ENCODE measurements at places on chromosomes 7 and 10.
A peak's percentile ranks its signal among the peaks of the same experiment; 100 is the strongest.

DNA sequence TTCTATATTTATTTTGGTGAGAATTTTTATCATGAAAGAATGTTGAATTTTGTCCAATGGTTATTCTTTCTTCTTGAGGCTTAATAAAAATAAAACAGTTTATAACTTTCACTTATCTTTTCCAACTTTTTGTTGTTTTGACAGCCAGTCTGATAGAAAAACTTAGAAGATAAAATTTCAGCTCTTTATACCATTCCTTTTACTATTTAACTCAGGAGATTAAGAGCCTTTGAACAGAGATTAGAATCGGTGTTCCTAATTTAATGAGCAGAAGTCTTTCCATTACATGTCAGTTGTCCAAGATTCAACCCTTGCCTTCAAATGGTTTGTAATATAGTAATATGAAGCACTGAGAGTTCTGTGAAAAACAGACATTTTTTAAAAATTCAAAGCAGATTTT is 97.8 kb upstream of the SEC61G start:
- DNase-seq = no peak

- no peak for DNase-seq
Measured at GRCh38 chr7:10672186-10672585, 301.5 kb upstream of the PHF14 start.

GRCh38 chr10:75407713-75408508 is 6.3 kb upstream of the ZNF503 start:
- DNase-seq = peak; percentile 69

GRCh38 chr10:22986771-22987542 is 59.1 kb downstream of the ARMC3 start:
- no peak for DNase-seq

DNA sequence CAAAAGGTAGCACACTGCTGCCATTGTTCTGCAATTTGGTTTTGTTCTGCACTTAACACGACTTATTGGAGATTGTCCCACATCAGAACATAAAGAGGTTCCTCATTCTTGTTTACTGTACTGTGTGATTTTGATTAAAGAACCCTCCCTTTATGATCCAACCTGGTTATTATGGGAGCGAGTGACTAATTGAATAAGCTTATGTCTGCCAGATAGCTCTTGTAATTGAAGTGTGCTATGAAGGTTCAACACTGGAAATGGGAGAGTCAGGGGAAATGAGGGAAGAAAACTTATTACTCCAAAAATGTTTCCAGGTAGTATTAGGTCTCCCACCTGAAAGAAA is 33.9 kb downstream of the CASP7 start:
- DNase-seq = no peak

Measured in sciatic nerve (tissue), 2 donors.